CD4-positive, alpha-beta T cell treated with Interleukin-1 beta for 1 hour (primary cell): ENCODE measurements at places on chromosomes 13 and 19.

DNA sequence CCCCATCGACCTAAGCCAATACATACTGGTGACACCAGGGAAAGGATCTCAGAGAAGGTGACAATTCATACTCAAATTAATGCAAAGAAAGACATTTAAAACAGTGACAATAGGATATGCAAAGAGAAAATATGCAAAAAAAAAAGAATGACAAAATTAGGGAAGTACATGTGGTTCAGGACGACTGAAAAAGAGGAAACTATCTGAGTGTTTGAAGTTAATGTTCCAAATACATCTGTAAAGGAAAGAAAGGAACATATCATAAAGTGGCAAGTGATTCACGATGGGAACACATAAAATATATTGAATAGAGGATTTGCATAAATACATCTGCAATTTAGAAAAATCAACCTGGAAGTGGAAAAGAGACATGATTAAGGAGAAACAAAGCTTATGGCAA lies 441.4 kb downstream of the SLITRK5 start:
- no peak for DNase-seq

DNA sequence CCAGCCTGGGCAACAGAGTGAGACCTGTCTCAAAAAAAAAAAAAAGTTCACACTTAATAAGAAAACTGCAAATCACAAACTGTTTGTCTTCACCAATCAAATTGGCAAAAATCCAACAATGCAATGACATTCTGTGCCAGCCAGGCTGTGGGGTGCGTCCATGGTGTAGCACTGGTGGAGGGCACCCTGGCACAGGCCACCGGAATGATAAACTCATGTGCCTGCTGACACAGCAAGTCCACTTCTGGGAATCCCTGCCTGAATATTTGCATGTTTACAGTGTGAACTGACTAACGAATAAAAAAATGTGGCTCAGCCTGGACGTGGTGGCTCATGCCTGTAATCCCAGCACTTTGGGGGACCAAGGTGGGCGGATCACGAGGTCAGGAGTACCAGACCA lies 1.6 kb upstream of the LRRC25 start:
- DNase-seq, result no peak

DNA sequence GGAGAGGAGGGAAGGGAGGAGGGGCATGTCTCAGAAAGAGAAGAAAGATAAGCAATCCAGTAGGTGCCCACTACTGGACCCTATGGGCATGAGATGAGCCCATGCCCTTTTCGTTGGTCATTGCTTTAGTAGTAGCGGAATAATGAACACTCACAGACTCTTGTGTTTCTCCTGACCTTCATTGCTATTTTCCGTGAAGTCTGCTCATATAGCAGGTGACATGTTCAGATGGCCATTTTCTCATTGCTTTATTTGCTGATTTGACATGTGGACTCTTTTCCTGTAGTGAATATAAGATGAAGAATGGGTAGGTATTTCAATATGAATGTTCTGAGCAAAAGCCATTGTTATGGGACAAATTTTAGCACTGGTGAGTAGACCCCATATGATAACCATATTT lies 16.4 kb downstream of the WDFY2 start:
- DNase-seq, result no peak

- peak; percentile 61 for DNase-seq
Measured at GRCh38 chr13:40984668-40985366, 34.3 kb downstream of the ELF1 start.

DNA sequence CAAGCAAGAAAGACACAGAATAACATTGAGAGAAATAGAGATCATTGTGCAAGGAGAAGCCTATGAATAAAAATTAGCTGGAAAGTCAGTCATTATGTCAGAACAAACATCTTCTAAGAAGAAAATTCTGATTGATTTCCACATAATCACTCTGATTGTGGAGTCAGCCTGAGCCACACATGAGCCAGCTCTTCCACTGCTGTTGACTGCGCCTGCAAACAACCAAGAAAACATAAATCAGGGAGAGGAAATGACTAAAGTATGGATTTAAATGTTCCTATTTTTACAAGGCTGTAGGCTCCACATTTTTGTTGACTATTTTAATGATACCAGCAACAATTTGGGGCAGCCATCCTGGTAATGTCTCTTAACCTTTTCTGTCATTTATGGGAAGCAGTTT lies 962.3 kb downstream of the EFNB2 start:
- no peak for DNase-seq

DNA sequence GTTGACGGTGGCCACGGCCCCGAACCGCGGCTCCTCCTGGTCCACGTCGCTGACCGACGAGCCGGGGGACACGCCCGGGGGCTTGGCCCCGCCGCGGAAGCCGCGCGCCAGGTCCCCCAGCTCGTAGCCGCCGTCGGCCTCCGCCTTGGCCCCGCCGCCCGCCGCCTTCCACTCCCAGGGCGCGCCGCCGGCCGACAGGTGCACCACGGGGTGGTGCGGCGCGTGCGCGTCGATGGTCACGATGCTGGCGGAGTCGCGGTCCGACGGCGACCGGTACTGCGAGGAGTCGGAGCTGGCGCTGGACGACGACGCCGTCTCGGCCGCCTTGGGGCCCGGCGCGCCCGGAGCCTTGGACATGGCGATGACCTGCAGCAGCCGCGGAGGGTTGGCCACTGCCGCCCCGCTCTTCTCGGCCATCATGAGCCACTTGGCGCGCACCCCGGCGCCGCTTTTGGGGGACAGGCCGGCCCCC lies 9.0 kb downstream of the PLPPR3 start:
- no peak for DNase-seq

DNA sequence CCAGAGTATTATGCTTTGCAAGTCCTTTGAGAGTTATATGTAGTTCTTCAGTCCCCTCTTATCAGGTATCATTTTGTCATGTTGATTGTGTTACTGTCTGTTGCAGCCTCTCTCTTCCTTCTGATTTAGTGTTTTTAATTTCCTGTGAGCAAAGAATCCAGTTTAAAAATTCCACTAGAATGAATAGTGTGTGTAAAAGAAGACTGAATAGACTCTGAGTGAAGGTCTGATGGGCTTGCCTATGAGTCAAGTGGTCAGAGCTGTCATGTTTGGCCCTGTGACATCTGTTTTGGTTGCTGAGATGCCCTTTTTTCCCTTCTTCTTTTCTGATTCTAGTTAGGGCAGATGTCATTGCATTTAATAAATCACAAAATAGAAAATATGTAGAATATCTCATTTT lies 23.3 kb upstream of the KCTD4 start:
- no peak for DNase-seq

DNA sequence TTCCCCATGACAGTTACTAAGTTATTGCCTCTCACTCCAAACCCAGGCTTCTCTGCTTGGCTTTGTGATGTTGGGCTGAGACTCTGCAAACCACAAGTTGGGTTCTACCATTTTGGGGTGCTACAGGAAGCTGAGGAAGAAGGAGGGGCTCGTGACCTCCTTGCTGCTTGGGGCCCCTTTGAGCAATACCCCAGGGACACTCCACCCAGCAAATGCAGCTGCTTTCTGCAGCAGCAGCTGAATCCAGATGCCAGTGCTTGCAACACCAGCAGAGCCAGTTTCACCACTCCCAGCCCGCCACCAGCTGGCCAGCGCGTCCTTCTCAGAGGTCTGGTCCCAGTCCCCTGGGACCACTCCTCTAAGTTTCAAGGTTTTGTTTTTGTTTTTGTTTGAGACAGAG lies 22.0 kb upstream of the UBAC2 start:
- peak; percentile 21 for DNase-seq

GRCh38 chr13:63625869-63626268 lies 2210.2 kb upstream of the PCDH20 start:
- DNase-seq, result no peak

- DNase-seq, result peak; percentile 3
Measured at GRCh38 chr19:7817801-7818200, 12.2 kb upstream of the EVI5L start.

GRCh38 chr13:95480131-95480545 lies 72.4 kb upstream of the CLDN10 start:
- peak; percentile 20 for DNase-seq

DNA sequence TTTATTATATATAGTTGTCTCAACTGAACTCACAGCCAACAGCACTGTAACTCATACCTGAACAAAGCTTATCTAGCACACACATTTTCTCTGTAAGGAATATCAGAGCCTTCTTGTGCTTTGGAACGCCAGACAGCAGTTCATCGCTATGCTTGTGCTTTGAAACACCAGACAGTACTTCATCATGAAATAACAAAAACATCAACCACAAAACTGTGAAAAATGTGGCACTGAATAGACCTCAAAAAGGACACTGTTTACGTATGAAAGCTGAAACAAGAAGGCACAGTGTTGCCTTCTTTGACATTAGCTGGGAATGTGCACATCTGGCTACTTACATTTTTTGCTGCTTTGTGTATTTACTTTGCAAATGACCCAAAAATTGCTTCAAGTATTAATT lies 160.2 kb downstream of the PDS5B start:
- no peak for DNase-seq

DNA sequence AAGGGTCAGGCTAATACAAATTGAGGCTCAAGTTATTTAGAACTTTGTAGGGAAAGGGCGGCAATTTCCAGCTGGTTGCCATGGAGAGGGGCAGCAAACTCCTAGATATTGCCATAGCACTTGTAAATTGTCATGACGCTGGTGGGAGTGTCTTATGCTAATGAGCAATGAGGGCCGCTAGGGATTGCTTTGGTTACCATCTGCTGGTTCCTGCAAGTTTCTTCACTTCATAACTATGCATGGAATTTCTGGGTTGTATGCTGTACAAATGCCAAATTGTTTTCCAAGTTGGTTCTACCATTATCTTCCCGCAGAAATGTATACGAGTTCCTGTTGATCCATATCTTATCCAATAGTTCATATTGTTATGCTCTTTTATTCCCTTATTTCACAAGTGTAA lies 1339.4 kb downstream of the EFNB2 start:
- DNase-seq, result no peak

GRCh38 chr19:29375429-29376119 lies 150.2 kb upstream of the VSTM2B start:
- no peak for DNase-seq

GRCh38 chr13:28601581-28601980 lies 57.3 kb upstream of the POMP start:
- DNase-seq, result no peak

DNA sequence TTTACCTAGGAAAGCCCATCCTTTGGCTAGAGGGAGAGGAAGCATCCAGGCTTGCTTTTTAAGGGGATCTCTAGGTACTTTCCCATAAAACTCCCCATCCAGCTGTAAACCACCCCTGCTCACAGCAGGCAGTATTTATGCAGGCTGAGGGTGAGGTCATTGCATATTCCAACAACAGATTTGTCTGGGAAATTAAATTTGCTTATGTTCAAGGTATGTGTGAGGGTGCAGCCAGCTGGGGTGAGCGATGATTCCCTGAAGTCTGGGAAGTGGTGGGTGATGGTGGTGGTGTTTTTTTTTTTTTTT lies 96.3 kb upstream of the C1QTNF9B start:
- no peak for DNase-seq
